ENCODE measurements at places on chromosomes 7 and 10.

DNA sequence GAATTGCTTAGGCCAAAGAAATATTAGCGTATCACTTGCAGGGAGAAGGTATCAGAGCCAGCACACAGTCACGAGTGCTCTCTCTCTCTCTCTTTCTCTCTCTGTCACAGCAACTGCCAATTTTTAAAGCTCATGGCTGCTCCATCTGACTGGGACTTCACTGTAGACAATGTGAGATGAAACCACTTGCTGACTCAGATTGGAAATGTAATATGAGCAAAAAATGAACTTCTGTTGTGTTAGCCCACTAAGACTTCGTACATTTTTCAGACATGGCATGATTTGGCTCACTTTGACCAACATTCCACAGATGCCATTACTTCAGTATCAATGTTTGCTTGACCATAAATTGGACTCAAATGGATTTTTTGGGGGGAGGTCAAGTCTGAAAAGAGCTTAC, 68.1 kb downstream of the DGKB start:
- no peak for DNase-seq

GRCh38 chr7:140898786-140899536, 25.8 kb downstream of the BRAF start:
- DNase-seq = no peak

DNA sequence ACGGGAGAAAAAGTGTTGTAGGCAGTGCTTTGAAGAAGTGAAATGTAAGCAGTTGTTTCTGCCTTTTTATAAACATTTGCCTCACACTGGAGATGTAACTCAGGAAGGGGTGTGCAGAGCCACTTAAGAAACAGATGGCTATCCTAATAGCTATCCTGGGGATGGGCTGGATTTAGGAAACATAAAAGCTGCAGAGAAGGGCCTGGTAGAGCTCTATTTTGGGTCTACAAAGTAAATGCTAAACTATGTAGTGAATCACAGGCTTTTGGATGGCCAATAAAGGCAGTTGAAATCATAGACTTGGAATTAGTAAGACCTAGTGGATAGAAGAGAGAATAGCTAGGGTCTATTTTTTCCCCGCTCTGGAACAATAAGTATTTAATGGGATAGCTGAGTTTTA, 79.9 kb upstream of the AGR3 start:
- DNase-seq = no peak

DNA sequence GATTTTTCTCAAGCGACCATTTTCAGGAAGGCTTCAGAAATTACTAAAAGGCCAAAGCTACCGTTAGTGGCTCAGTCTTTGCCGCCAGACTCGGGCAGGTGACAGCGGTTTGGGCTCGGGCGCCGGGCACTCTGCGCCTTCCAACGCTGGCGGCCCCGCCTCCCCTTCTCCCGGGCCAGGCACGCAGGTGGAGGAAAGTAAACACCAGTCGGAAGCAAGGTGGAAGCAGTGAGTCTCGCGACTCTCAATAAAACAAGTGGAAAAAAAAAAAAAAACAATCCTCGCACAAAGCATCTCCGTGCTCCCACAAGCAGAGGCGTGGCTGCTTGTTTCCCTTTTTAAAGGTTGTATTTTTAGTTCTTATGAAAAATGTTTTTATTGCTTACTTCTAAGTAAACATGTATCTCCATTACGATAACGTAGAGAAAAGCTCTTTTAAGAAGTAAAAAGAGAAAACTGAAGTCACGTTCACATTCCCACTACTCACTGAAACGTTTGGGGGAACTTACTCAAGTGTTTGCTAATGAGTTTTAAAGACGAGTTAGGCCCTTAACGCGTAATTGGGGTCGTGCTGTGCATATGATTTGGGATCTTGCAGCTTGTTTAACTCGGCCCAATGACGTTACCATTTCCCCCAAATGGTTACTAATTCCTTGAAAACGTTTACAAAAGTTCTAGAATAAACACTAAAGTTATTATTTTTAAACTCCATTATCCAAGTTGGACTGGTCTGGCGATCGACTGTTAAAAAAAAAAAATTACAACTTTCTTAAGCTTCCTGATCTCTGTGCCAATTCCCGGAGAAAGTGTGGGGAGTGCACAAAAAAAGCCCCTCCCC, 864 bp downstream of the CDCA7L start:
- DNase-seq = peak; percentile 57

DNA sequence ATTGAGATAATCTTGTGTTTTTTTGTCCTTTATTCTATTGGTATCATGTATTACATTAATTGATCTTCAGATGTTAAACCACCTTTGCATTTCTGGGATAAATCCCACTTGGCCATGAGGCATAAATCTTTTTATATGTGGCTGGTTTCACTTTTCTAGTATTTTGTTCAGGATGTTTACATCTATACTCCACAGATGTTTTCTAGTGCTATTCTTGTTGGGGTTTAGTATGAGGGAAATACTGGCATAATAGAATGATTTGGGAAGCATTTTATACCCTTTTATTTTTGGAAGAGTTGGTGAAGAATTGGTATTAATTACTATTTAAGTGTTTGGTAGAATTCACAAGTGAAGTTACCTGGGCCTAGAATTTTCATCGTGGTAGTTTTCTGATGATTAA, 41.8 kb upstream of the CCNY start:
- no peak for DNase-seq

DNA sequence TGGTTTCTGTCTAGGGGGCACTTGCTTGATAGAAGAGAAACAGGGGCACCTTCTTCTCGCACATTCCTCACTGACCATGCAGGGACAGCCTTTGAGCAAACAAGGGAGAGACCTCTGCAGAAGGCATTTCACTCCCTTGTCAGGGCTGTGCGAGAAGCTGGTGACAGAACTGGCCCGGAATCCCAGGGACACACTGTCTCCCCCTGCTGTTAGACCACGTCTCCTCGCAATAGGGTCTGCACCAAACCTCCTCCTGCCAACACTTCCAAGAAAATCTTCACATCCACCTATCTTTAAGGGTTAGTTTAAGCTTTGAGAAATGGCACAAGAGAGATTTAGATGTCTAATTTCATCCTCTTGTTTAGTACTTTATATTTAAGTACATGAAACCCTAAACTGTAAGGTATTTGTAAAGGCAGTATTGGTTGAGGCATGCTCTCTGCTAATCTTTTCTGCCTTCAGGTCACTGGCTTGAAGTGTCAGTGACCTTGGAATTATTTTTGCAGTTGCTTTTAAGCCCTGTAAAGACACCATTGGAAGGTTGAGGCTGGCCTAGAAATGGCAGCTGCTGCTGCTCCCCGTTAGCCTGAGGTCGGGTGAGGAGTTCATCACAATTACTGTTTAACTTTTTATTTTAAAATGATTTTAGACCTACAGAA, 37.0 kb downstream of the RBM20 start:
- peak; percentile 52 for DNase-seq

- no peak for DNase-seq
These were observed 291.1 kb upstream of the IMMP2L start for GRCh38 chr7:111853201-111853990.

GRCh38 chr7:146492017-146492416, 375.4 kb downstream of the CNTNAP2 start:
- DNase-seq = no peak

DNA sequence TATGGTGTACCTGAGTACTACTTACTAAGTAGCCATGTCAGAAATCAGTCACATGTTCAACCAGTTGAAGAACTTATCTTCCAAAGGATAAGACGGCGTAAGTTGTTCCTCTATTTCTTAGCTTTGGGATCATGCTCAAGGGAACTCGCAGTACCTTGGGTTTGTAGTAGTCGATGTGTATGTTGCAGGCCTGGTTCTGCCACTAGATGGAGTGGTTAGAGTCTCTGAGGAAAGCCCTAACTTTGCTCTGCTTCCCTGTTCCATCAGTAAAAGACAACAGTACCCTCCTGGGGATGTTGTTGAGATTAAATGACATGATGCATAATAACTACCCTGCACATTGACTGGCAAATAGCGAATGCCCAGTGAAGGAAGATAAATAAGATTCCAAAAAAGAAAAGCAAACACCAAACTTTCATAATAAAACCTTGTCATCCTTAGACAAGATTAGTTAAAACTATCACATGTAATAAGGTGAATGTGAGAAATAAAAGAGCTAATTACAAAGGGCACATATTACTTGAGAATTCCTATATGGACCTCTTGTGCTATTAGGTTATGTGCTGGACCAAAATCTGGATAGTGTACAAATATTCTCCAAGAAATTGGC, 165.9 kb downstream of the ABCA13 start:
- DNase-seq = no peak

DNA sequence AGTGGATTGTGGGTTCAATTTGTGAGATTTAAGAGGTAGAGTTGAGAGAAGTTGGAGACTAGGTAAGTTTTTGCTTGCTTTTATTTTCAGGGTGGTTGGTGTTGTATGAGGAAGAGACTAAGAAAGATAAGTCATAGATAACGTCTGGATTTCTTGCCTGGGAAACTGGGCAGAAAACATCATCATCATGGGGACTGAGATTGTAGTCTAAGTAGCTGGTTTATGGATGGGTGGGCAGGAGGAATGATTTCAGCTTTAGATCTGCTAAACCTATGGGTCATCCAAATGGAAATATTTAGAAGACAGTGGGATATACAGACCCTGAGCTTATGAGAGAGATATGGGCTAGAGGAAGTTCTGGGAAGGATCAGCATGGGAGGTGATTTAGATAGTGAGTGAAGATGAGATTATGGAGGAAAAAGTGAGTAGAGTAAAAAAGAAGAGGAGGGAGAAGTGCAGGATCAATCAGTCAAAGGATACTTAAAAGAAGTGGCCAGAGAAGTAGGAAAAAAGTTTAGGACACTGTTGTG, 169.8 kb downstream of the WNT2 start:
- DNase-seq = no peak

GRCh38 chr7:27068259-27068658, 27.5 kb downstream of the HOXA1 start:
- no peak for DNase-seq

DNA sequence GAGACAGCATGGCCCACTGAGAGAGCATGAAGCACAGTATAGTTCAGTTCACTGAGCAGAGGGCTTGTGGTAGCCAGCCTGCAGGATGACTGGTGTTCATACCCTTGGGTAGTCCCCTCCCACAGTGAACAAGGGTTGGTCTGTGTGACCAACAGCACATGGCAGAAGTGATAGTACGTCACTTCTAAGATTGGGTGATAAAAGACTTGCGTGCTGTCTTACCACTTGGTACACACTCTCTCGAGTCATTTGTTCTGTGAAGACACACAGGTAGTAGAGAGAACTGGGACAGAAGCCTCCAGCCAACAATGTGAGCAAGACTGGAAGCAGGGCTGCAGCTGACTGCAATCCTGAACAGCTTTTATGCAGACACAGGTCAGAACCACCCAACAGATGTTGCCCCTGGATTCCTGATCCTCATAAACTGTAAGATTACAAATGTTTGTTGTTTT, 14.6 kb downstream of the EPC1 start:
- DNase-seq = peak; percentile 83

DNA sequence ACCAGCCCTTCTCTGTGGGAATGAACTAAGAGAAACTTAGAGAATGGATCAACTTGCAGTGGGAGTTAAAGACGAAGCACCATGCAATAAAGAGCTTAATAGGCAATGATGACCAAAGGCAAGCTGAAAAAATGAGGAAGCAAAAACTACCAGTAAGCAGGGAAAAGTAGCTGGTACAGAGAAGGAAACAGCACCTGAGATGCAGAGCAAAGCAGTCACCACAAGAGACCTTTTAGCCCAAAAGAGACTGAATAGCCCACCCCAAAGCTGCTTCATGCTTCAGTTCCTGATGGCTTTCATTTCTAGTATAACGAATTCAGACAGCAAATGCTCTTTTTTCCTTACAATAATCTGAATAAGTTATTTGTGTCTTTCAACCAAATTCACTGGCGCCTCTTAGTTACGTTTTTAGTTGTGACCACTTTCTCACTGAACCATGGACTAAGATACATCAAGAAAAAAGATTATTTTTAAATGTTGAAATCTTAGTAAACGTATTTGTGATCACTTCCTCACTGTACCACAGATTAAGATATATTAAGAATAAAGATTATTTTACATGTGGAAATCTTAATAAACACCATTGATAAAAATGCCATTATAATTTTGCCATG, 76.0 kb downstream of the USP6NL start:
- no peak for DNase-seq

DNA sequence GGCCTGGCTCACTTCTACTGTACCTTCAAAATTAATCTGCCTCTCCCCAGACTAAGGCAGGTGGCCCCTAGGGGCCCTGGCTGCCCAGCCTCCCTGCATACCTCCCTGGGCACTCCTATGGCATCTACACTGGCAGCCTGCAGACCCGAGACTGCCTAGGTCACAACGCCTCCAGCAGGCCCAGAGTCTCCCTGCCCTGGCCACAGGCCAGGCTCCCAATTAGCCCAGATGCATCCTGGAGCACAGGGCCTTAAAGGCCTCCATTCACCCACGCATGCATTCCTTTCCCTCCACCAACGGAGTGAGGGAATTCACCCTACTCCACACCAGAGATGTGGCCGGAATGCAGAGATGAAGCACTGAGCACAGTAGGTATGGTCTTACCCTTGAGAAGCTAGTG, 1.9 kb downstream of the CHAT start:
- no peak for DNase-seq

DNA sequence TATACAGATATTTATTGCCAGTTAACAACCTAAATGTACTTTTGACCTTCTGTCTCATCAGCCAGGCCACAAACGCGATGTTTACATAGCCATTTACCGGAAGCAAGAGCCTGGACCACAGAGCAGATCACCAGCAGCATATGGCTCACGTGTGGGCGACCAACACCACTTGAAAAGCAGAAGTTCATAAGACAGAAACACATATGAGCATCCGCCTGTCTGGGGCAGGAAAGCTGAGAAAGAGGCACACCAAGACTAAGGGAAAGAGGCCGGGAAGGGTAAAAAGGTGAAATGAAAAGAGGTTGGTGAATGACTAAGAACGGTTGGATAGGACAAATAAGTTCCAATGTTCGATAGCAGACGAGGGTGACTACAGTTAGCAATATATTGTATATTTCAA, 1.3 kb downstream of the ABCB1 start:
- peak; percentile 59 for DNase-seq

DNA sequence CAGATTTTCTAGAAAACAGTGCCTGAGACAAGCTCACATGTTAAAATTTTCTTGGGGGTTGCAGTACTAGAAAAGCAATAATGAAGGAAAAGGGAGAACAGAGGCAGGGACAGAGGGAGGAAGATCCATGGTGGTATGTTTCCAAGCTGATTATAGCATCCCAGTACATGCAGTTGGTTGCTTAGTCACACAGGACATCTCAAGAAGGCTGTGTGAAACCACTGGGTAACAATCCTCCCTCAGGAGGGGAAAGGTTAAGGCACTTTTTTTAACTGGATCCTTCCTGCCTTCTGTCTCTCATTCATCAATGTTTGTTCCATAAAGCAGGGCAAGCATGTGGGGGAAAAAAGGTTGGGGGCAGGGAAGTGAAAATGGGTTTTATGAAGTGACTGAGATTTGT, 6.1 kb upstream of the IMMP2L start:
- no peak for DNase-seq
